Fibroblast of skin of left quadriceps (primary cell): ENCODE measurements at places on chromosomes 12 and 14.

GRCh38 chr12:2018391-2018790 is 14.1 kb upstream of the DCP1B start:
- no peak for DNase-seq

DNA sequence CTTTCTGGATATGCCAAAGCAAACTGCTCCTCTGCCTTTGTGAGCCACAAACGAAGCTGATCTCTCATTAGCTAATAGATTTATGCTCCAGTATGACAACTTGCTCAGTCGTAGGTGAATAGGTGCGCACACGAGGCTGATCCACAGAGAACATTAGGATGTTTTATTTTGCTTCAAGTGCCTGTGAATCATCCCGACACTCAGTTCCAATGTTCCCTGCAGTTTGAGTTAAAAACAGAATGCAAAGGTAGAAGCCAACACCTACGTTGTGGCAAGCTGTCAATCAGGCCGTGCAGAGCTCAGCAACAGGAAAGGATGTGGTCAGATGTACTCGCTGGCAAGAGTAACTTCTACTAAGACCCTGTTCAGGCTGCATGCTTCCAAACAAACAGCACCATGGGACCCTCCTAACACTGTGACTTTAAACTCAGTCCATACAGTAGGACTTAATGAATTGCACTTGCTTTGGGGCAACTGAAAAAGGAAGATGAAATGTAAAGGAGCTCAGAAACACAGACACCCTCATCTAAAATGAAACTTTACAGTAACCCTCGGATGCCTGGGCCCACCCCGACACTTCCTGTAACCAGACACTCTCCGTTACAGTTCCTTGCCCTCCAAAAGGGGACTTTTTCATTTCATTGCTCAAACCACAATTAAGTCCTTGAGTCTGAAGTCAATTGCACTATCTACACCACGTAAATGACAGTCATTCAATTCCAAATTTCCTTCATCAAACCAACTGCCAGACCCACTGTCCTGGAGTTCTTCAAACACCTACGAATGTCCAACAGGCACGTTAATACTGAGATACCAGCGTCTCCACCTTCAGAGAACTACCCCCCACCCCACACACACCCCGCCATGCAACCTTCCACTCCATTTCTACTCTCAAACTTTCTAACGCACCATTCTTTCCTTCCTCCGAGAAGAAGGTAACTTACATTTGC is 1.6 kb downstream of the CCDC88C start:
- DNase-seq, result no peak

- no peak for DNase-seq
Observed at GRCh38 chr12:85580562-85581168, 255.5 kb downstream of the RASSF9 start.

- DNase-seq, result no peak
Observed at GRCh38 chr12:14605401-14605989, 37.8 kb upstream of the PLBD1 start.

GRCh38 chr14:101193106-101193844 is 289.8 kb upstream of the RTL1 start:
- DNase-seq, result no peak

DNA sequence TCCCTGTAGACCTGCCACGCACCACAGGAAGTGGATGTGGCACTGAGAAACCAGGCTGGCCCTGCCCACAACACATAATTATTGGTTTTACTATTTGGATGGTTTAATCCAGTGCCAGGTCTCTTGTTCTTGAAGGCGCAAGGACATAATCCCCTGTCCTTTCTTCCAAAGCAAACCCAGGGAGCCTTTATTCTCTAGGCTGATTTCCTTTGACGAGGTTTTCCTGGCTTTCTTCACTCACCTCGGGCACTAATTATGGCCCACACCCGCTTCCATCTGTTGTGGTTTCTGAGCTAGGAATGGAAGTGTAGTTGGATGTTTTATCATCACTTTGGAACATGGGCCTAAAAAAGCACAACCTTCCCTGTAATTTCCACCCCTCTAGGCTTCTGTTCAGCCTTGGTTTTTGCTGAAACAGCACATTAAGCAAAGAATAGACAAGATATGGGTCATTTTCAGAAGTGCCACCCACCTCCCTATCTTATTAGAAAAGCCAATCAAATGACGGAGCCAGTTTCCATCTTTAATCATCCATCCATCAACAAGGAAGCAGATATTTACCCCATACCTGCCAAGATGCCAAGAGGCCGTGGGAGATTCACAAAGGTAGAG is 73.9 kb downstream of the PPP1R36 start:
- no peak for DNase-seq

GRCh38 chr12:101703487-101703886 is 6.0 kb downstream of the CHPT1 start:
- no peak for DNase-seq

GRCh38 chr14:24664366-24664765 is 30.4 kb upstream of the GZMB start:
- DNase-seq, result no peak

DNA sequence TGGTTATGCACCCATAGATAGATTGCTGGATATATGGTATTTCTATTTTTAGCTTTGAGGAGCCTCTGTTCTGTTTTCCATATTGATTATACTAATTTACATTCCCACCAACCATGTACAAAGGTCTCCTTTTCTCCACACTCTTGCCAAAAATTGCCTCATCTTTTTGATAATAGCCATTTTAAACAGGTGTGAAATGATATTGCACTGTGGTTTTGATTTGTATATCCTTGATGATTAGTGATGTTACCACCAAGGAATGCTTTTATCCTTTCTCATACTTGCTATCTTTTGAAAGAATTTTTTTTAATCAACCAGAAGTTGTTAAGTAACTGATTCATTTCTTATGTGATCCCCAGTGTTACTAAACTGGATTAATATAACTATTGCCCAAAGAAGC is 60.0 kb downstream of the BBS10 start:
- DNase-seq, result no peak

DNA sequence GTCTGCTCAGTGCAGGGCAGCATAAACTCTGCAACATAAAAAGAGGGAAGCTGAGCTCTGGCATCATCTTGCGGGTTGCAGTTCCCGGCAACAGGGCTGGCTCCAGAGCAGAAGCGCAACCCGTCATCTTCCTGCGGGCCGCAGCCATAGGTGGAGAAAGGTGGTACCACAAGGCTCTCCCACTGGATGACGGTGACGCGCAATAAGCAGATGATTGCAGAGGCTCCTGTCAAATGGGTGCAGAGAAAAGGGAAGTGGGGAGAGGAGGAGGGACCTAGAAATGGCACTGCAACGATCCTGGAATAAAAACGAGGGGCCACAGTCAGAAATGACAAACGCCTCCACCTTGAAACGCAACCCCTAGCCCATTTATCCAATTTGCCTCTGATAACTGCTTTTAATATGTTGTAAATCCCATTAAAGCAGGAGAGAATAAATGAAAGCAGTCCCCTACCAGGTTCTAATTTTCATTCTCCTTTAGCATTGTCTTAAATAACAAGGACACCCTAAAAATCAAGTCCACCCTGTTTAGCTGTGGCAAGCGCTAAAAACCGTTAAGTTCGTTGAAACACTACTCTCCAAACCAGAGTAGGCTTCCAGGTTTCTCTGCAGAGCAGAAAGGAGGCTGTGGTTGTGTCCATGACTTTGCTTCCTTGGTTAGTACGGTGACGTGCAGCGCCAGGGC is 30.9 kb upstream of the TUBA1C start:
- no peak for DNase-seq

GRCh38 chr12:130925666-130926015 is 28.1 kb upstream of the ADGRD1 start:
- no peak for DNase-seq

DNA sequence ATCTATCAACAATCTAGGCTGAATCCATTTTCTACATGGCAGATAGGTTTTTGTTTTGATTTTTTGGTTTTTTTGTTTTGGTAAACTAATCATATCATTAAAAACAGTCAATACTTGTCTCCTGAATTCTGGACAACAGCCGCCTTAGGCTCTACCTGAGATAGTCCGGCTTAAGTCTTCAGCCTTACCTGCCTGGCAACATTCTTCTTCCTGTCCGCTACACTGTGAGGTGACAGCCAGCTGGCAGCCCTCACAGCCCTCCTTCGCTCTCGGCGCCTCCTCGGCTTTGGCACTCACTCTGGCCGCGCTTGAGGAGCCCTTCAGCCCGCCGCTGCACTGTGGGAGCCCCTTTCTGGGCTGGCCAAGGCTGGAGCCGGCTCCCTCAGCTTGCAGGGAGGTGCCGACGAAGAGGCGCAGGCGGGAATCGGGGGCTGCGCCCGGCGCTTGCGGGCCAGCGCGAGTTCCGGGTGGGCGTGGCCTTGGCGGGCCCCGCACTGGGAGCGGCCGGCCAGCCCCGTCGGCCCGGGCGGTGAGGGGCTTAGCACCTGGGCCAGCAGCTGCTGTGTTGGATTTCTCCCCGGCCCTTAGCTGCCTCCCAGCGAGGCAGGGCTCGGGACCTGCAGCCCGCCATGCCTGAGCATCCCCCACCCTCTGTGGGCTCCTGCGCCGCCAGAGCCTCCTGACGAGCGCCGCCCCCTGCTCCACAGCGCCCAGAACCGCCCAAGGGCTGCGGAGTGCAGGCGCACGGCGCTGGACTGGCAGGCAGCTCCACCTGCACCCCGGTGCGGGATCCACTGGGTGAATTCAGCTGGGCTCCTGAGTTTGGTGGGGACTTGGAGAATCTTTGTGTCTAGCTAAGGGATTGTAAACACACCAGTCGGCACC is 49.0 kb downstream of the MDGA2 start:
- DNase-seq, result no peak

- peak; percentile 49 for DNase-seq
Observed at GRCh38 chr14:74670726-74671411, 42.0 kb downstream of the AREL1 start.

DNA sequence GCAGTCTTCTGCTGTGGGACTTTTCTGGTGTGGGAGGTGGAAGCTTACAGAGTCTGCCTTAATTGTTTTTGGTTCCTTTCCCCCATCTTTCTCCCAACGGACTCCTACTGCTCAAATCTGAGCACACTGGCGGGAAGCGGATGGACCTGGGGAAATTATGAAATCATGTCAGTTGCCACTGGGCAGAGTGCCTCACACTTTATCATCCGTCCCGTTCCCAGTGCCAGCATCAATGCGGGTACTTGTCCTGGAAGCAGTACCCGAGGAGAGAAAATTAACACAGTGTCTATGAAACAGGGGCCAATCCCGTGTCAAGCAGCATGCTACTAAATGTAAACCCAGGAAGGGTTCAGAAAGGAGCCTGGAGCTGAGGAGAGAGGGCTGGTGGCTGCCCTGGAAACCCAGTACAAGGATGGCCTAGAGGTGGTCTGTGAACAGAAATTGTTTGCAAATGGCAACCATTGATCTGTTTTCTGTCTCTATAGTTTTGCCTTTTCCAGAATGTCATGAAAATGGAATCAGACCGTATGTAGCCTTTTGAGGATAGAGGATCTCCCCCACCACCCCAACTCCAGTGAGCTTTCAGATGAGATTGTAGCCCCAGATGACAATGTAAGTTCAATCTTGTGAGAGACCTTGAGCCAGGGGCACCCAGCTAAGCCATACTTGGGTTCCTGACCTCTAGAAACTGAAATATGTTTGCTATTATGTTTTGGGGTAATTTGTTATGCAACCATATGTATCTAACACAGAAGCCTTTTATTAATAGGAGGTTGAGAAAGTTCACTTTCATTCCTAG is 908 bp upstream of the CDKL1 start:
- DNase-seq, result no peak

GRCh38 chr12:49503674-49504180 is 35.1 kb upstream of the KCNH3 start:
- DNase-seq, result no peak

DNA sequence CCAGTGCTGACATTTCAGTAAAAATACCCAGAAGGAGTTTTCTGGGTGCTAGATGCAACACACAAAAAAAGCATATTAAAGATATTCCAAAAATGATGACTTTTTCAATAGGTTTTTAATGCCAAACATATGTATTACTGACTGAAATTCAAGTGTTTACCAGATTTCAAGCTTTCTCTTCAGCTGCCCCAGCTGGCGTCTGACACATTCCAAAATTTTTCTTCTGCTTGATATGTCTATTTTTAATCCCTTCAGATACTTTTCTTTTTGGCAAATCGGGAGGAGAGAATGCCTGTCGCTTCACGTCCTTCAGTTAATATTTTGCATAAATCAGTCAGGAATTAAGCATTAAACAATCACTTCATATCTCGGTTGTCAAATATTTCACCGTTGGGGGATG is 7.1 kb upstream of the CCDC60 start:
- DNase-seq, result no peak

- no peak for DNase-seq
Observed at GRCh38 chr14:78790271-78790670, 620.1 kb downstream of the NRXN3 start.

GRCh38 chr12:61384511-61384910 is 875.7 kb upstream of the USP15 start:
- peak; percentile 41 for DNase-seq

- no peak for DNase-seq
Observed at GRCh38 chr14:38549564-38549963, 293.7 kb upstream of the CLEC14A start.

- no peak for DNase-seq
Observed at GRCh38 chr14:68527329-68527851, 265.5 kb downstream of the ZFP36L1 start.

DNA sequence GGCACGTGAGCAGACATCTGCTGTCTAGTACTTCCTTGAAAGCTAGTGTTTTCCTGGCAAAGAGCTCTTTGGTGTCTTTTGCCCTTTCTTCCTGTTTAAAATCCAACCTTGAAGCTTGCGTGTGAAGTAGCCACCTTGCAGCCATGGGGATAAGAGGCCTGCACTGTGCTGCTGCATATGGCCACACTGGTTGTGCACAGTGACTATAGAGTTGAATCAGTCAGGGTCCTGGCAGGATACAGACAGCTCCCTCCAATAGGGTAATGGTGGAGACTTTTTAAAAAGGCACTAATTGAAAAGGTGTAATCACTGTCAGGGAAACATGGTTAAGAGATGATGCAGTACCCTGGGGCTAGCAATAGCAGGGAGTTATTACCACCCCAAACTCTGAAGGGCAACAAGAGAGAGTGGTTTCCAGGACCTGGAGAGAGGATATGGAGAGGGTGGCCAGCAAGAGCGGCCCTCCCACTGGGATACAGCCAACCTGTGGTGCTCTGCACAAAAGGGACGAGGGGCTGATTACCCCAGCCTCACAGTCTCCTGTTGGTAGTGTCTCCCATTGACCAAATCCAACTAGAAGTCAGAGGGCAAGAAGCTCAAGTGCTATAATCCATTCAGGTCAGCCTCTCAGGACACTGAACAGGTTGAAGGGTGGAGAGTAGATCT is 4.8 kb upstream of the GLT8D2 start:
- no peak for DNase-seq

DNA sequence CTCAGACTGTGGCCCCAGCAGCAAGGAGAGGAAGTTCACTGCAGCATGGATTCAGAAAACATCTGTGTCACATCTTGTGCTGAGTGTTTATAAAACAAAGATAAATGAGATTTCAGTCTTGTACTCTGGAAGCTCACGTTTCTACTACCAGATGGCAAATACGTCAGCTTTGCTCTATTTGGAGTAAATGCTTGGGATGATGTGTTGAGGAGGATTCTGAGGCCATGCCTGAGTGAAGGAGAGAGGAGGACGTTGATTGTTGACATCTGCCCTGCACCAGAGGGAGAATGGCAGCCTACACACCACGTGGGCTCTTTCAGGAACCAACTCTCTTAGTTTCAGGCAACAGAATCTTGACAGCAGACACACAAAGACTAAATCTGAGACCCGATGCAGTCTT is 188.9 kb downstream of the TMEM132C start:
- no peak for DNase-seq

GRCh38 chr14:64215978-64216377 is 78.2 kb downstream of the ESR2 start:
- no peak for DNase-seq
